ENCODE measurements at places on chromosomes 2 and 18. TPM values are rescaled to one million over a fixed set of nuclear protein-coding genes. Genes with fewer than 3 reads are reported as not detected.
A peak's percentile ranks its signal among the peaks of the same experiment; 100 is the strongest.

Gene SKA1
- 0.47 TPM for total RNA-seq

DNA sequence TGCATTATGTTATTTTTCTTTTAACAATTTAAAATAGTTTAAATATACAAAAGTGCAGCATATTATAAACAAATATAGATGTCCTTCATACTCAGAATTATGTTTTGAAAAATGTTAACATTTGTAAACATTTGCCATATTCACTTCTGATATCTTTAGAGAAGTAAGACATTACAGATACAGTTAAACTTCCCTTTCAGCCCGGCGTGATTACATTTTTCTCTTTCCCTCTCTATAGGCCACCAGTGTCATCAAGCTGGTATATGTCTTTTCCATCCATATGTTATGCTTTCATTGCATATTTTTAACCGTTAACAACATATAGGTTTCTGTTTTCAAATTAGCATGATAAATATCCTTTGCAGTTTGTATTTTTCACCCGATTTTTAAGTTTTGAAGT lies 27.1 kb downstream of the TTC39C start:
- DNase-seq, result no peak
- H3K27ac ChIP-seq, result no peak overlapping the region
- H3K4me3 ChIP-seq, result no peak overlapping the region
- peaks cover 8% of the 10 kb centered on the region for H3K36me3 ChIP-seq
- no peaks in the 10 kb centered on the region for H3K27me3 ChIP-seq

DNA sequence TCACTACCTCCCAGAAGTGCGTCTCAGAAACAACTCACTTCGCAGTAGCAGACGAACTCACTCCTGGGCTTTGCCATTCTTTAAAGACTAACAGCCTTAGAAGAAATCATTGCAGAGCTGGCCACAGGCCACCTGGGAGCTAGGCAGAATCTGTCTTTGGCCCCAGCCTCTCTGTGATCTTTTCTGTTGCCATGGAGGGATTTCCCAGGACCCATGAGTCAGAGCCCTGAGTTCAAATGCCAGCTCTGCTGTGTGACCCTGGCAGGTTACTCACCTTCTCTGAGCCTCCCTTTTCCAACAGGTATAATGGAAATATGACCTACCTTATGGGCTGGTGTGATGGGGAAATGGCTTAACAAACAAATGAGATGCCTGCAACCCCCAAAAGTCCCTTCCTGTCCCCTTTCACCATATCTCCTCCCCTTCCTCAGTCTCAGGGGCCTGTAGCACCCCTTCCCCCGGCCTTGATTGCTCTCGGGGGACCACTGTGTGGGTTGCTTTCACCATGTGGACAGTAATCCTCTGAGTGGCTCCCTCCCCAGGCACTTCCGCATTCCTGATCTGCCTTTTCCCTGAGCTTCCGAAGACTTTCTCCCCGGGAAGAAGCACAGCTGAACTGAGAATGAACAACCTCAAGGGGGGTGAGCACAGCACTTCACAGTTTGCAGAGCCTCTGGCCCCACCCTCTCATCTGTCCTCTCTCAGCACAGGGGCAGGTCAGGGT lies 34.0 kb upstream of the SLC66A3 start:
- no peak overlapping the region for H3K4me3 ChIP-seq
- H3K27me3 ChIP-seq, result no peaks in the 10 kb centered on the region
- no peaks in the 10 kb centered on the region for H3K36me3 ChIP-seq
- H3K27ac ChIP-seq, result no peak overlapping the region
- peaks cover 8% of the 10 kb centered on the region for H3K4me1 ChIP-seq

GRCh38 chr18:48300463-48300961 lies 108.7 kb downstream of the ZBTB7C start:
- no peak for DNase-seq
- no peaks in the 10 kb centered on the region for H3K36me3 ChIP-seq
- no peak overlapping the region for H3K27ac ChIP-seq
- no peak overlapping the region for H3K4me3 ChIP-seq
- no peaks in the 10 kb centered on the region for H3K27me3 ChIP-seq

Gene PLEKHH2
- total RNA-seq, result 1.2 TPM

DNA sequence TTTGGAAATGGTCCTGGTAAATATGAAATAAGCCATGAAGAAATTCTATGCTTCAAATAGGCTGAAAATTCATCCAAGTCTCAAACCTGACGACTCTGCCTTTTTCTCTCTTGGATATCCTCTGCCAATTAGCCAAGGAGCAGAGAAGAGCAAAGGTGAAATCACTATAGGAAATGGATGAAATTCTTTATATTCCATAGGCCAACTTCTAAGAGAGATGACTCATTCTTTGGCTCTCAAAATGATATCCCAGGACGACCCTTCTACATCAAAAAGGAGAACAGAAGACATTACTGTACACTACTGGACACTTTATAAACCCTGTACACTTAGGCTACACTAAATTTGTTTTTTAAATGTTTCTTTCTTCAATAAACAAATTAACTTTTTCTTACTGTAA lies 22.7 kb downstream of the PDE1A start:
- no peak overlapping the region for H3K4me3 ChIP-seq
- no peaks in the 10 kb centered on the region for H3K27me3 ChIP-seq
- no peak for DNase-seq
- no peaks in the 10 kb centered on the region for H3K36me3 ChIP-seq
- no peak overlapping the region for H3K27ac ChIP-seq
- H3K4me1 ChIP-seq, result no peaks in the 10 kb centered on the region

DNA sequence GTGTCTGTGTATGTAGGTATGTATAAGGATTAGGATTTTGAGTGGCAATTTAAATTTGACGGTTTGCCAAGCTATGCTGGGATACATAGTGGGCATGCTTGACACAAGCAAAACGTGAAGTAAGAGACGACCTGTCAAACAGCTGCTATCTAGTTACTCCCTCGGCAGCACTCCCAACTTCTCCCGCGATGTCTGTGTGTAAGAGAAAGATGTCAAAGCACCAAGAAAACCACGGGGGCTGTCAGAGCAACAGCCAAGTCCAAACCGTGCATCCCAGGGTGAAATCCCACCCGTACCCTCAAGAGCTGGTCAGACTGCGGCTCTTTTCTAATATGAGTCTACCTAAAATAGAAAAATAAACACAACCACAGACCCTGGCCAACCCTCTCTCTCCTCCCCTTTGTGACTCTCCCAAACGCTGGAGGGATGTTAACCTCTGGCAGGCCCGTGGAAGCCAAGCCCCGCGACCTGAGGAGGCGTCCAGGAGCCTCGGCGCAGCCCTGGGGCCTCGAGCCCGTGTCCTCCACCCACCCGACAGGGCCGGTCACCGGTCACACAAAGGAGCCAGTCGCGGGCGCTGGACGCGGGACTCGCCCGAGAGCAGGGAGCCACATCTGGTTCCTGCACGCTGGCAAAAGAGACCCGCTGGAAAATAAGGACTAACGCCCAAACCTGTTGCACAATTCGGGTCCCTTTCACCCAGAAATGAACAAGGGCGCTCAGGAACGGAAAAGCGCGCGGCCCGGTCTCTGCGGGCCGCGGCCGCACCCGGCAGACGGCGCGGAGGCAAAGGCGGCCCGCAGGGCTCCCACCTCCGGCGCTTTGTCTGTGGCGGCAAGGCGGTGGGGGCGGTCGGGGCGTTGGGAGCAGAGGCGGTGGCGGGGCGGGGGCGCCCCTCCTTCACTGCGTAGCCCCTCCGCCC lies 925 bp downstream of the SESTD1 start:
- peaks cover 10% of the 10 kb centered on the region for H3K4me1 ChIP-seq
- H3K36me3 ChIP-seq, result no peaks in the 10 kb centered on the region
- no peaks in the 10 kb centered on the region for H3K27me3 ChIP-seq
- H3K4me3 ChIP-seq, result peak overlapping the region; percentile 51

GRCh38 chr2:23350041-23350791 lies 34.8 kb upstream of the KLHL29 start:
- DNase-seq, result no peak
- no peak overlapping the region for H3K4me3 ChIP-seq
- H3K27me3 ChIP-seq, result no peaks in the 10 kb centered on the region
- no peaks in the 10 kb centered on the region for H3K36me3 ChIP-seq

Gene CNGA3
- total RNA-seq, result not detected

DNA sequence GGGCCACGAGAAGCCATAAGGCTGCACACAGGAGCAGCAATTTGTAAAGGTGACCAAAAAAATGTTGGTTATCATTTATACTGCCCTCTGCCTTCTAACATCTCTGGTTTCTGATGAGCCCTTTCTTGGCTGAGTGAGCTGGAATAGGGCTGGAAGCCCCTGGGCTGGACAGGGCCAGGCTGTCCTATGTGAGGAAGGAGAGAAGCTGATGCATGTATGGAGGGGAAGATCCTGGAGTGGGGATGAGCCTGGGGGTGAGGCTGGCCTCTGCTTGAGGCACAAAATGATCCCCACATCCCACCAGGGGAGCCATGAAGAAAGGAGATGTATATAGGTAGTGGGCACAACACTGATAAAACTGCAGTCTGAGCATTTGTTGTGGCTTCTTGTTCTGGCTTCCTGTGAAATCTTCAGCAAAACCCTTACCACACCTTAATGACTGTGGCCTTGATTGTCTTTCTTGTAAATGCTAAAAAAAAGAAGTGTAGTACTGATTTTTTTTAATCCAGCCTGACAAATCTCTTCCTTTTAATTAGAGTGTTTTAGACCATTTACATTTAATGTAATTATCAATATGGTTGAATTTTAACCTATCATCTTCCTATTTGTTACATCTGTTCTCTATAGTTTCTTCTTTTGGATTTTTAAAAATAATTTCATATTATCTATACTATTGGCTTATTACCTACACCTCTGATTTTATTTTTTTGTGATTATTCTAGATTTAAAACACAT lies 5.6 kb downstream of the SNED1 start:
- no peak for DNase-seq
- no peak overlapping the region for H3K4me3 ChIP-seq
- H3K27ac ChIP-seq, result no peak overlapping the region
- no peaks in the 10 kb centered on the region for H3K27me3 ChIP-seq
- H3K36me3 ChIP-seq, result no peaks in the 10 kb centered on the region

Gene PTRHD1
- total RNA-seq, result 12.0 TPM

Gene SALL3
- not detected for total RNA-seq

DNA sequence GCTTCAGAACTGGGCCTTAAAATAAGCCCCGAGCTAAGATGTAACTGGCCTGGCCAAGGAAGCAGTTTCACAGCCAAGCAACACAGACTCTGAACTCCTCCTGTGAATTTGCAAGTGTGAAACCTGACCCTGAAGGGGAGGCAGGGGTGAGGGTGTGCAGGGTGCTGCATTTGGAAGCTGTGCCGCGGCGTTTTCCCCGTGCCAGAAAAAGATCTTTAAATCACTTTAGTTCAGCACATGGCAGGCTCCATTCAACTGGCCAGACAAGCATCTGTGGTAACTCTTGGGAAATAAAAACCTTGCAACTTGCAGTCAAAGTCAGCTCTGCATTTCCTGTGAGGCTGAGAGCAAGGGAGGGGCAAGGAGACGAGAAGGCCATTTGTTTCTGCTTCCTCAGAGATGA lies 209.3 kb upstream of the SOX11 start:
- no peaks in the 10 kb centered on the region for H3K4me1 ChIP-seq
- H3K4me3 ChIP-seq, result no peak overlapping the region
- H3K27me3 ChIP-seq, result no peaks in the 10 kb centered on the region
- H3K27ac ChIP-seq, result no peak overlapping the region
- no peak for DNase-seq
- H3K36me3 ChIP-seq, result no peaks in the 10 kb centered on the region

Gene BMP10
- not detected for total RNA-seq

GRCh38 chr2:200356857-200357384 lies 50.4 kb downstream of the SPATS2L start:
- H3K27me3 ChIP-seq, result no peaks in the 10 kb centered on the region
- DNase-seq, result no peak
- H3K27ac ChIP-seq, result no peak overlapping the region
- no peaks in the 10 kb centered on the region for H3K4me1 ChIP-seq

GRCh38 chr18:8812631-8813030 lies 107.3 kb downstream of the MTCL1 start:
- H3K4me1 ChIP-seq, result peaks cover 2% of the 10 kb centered on the region
- no peak for DNase-seq
- no peaks in the 10 kb centered on the region for H3K27me3 ChIP-seq
- no peak overlapping the region for H3K4me3 ChIP-seq
- H3K27ac ChIP-seq, result no peak overlapping the region
- H3K36me3 ChIP-seq, result no peaks in the 10 kb centered on the region

GRCh38 chr2:72037261-72037666 lies 110.4 kb downstream of the CYP26B1 start:
- no peak overlapping the region for H3K27ac ChIP-seq
- no peak for DNase-seq
- no peak overlapping the region for H3K4me3 ChIP-seq
- H3K36me3 ChIP-seq, result no peaks in the 10 kb centered on the region
- H3K27me3 ChIP-seq, result no peaks in the 10 kb centered on the region

GRCh38 chr18:79944746-79945117 lies 6.7 kb downstream of the SLC66A2 start:
- H3K36me3 ChIP-seq, result peaks cover 11% of the 10 kb centered on the region
- H3K27ac ChIP-seq, result no peak overlapping the region
- DNase-seq, result no peak

GRCh38 chr2:158094487-158095092 lies 7.1 kb upstream of the UPP2 start:
- H3K27me3 ChIP-seq, result no peaks in the 10 kb centered on the region
- DNase-seq, result no peak
- H3K36me3 ChIP-seq, result no peaks in the 10 kb centered on the region
- no peak overlapping the region for H3K4me3 ChIP-seq

DNA sequence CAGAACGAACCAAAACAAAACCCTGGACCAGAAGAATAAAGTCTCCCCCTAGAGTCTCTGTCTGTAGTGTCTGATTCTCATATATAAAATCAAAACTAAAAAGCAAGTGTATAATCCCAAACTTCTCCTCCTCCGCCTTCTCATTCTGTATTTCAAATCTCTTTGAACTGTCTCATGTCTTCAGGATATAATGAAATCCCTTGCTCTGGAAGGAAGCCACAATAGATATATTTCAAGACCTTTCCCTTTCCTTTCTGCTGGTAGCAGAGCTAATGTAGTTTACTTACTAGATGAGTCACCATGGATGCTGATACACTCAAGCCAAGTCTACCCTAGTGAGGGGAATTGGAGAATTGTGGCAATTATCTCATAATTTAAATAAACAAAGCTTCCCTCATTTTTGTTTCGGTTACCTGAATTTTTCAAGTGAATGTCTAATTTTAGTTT lies 33.5 kb upstream of the CCDC93 start:
- no peak for DNase-seq
- no peak overlapping the region for H3K4me3 ChIP-seq
- H3K36me3 ChIP-seq, result no peaks in the 10 kb centered on the region
- H3K27me3 ChIP-seq, result no peaks in the 10 kb centered on the region

Gene USP34
- 163 TPM for total RNA-seq
